ENCODE measurements at places on chromosomes 13 and 19.

DNA sequence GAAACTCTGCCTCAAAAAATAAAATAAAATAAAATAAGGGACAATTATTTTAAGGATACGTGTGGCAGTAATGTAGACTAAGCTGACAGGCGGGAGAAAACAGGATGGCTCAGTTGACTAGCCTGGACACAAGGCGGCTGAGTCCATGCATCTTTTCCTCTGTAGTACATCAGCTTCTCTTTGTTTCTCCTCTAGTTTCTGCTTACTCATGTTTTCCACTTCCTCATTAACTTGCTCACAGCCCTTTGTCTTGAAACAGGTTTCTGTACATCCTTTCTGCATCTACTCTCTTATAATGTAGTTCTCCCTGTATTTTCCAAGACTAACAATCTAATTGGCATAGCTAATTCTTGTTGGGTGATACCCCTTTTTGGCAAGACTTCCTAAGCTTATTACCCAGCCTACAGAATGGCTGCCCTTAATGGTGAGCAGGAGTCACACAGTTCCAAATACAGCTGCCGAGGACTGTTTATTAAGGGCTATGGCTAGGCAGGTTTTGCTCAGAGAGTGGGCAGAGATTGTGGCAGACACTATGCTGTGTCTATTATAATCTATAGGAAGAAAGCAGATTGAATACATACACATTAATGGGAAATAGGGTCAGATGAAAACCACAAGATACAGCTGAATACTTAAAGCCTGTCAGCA is 58.7 kb upstream of the KLF5 start:
- DNase-seq: no peak

GRCh38 chr19:19094513-19094912 is 30.7 kb downstream of the SLC25A42 start:
- no peak for DNase-seq

DNA sequence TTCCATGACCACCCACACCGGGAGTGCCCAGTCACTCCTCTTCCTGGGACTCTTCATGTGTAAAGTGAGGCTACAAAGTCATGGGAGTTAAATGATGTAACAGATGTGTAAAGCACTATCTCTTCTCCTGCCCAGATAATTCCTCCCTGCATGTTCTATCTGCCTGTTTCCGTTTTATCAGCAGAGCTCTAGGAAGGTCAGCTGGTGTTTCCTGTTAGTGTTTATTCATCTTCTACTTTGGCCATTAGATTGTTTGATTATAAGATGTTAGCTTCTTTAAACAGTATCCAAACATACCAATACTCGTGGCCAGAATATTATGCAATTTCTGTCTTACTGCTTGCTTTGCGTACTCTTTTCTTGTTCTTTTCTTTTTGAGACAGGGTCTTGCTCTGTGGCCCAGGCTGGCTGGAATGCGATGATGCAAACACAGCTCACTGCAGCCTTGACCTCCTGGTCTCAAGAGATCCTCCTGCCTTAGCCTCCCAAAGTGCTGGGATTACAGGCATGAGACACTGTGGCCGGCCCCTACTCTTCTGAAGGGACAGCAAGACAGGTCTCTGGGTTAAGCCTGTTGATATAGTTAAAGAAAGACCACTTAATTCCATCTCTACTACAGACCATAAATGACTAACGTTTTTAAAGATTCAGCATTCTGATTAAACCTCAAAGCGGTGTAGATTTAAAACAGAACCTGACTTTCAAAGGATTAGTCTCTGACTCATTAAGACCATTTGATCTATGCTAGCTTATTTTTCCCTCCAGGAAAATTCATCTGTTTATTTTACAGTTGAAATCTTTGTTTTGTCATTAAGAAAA is 97.4 kb upstream of the AKAP11 start:
- no peak for DNase-seq

DNA sequence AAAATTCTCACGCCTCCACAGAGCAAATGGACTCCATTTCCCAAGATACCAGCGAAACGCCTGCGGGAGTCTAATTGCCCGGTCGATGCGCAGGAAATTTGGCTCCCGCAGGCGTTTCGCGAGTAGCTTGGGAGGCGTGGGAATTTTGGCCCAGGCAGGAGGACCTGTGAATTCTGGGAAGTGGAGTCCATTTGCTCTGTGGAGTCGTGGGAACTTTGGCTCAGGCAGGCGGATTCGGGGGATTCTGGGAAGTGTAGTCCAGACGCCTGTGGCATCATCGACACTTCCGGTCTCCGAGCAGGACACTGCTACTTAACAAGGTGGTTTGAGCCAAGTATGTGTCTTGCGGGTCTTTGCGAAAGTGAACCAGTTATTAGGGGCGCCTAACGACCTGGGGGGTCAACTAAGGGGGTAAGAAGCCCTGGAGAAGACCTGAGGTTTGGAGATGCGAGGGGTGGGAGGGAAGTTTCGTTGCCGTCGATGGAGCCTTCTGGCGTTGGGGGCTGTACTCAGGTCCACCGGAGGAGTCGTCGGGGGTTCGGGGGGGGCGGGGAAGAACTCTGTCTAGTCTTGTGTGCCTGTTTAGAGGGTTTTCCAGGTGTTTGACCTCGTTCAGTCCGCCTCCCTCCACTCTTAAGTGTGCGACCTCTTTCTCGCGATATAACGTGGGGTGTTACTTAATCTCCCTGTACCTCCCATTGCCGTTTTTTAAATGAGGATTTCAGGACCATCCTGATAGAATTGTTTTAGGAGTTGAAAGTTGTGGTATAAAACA is at the start of gene ZNF155:
Gene ZNF155 (plus strand): TSS at position 277 of the 775 bp plus-strand sequence. CDS start 4,356 bp downstream, outside the sequence.
- DNase-seq: peak; percentile 95

DNA sequence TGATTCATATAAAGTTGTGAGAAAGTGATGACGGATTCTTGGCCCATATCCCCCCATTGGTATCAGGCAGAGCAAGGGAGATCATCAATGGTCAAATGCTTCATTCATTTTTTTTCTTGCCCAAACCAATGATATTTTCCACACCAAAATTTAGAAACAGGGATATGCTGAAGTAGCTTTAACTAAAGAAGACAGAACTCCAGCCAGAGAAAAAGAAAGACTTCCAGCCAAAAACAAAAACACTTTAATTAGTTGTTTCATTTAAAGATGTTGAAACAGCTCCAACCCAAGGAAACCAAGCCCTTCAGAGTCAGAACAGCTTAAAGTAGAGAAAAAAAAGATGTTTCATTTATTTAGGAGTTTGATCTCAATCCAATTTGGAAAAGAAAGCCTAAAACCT is 358.9 kb upstream of the NBEA start:
- DNase-seq: no peak

GRCh38 chr13:44158098-44158521 is 215.5 kb upstream of the SERP2 start:
- DNase-seq: no peak

DNA sequence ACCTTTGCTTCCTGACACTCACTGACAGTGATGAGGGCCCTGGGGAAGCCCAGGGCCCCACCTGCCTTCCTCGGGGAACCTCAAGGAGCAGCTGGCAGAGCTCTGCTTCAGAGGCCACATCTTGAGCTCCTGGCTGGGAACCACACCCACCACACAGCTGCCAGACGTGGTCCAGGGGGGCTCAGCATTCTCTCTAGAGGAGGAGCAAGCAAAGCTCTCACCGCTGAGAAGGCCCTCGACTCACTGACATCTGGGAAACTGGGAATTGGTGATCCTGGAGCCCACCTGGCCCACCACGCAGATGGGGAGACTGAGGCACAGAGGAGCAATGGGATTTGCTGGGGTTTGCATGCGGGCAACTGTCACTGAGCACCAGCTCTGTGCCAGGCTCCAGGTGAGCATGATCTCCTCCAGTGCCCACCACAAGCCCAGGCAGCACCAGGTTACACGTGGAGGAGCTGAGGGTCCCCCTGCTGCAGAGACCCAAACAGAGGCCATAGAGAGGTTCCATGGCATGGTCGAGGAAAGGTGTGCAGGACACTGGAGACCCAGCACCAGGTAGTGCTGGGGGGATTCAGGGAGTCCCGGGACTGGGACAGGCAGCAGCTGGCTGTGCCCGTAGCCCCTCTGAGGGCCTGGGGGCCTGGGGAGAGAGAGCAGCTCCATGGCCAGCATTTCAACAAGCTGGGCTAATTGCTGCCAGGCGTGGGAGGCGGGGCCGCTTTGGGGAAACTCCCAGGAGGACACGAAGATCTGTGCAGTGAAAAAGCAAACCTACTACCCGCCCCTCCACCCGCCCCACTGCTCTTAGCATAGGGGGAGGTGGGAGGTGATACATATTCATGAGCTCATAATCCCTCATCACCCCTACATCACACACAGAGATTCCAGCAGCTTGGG is 33.4 kb downstream of the PEPD start:
- no peak for DNase-seq
